Pancreas (tissue), 10 donors: ENCODE measurements at places on chromosomes 5 and 9. TPM values are rescaled to one million over a fixed set of nuclear protein-coding genes. Genes with fewer than 3 reads are reported as not detected.

DNA sequence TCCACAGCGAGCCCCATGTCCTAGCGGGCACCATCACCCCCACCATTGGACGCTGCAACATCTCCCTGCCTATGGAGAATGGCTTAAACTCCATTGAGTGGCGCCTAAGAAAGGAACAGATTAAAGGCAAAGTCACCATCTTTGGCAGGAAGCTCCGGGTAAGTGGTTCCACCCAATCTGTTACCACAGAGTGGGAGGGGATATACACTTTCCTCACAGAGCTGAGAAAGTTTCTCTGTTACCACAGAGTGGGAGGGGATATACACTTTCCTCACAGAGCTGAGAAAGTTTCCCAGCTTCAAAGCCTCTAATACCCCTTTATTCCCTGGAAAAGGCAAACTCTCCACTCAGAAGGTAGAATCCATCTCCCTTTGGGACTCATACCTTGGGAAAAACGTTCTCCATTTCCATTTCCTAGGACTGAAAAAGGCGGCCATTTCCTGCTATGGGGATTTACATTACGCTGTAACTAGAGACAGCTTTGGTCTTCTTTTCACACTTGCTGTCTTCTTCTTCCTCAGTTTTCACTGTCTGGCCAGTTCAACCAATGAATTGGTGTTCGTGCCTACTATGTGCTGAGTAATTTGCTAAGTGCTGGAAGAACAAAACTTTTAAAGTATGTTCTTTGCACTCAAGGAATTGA is 63.4 kb upstream of the WWC1 start:
- no peaks in the 10 kb centered on the region for H3K4me1 ChIP-seq
- no peak overlapping the region for H3K27ac ChIP-seq
- no peak overlapping the region for H3K4me3 ChIP-seq
- H3K27me3 ChIP-seq = no peaks in the 10 kb centered on the region
- DNase-seq = no peak
- H3K36me3 ChIP-seq = no peaks in the 10 kb centered on the region

GRCh38 chr5:177603631-177604030 is 3.7 kb downstream of the B4GALT7 start:
- DNase-seq = no peak
- H3K4me1 ChIP-seq = peaks cover 15% of the 10 kb centered on the region
- H3K4me3 ChIP-seq = no peak overlapping the region
- H3K27ac ChIP-seq = no peak overlapping the region

DNA sequence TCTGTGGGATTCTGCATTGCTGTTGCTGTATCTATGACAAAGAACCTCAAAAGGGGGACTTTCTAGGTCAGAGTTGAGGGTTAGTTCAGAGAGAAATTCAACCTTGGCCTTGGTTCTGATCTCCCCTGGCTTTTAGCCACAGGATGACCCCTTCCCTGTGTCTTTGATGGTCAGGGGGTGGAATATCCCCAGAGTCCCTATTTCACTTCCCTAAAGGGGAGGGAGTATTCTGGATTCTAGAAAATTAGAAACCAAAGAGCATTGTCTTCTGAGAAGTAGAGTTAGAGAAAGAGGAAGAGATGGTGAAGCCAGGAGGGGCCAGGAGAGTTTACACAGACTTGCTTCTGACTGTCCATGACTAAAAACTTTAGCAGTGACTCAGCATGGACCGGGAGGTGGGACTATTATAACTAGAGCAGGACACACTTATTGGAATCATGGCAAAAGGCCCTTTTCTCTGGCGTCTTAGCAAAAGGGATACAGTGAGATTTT is 56.2 kb upstream of the LPAR1 start:
- no peak for DNase-seq
- H3K27ac ChIP-seq = no peak overlapping the region
- H3K4me1 ChIP-seq = no peaks in the 10 kb centered on the region
- H3K27me3 ChIP-seq = no peaks in the 10 kb centered on the region

GRCh38 chr5:95670568-95670967 is 12.2 kb downstream of the SPATA9 start:
- H3K36me3 ChIP-seq = no peaks in the 10 kb centered on the region
- no peak overlapping the region for H3K27ac ChIP-seq
- DNase-seq = no peak
- no peak overlapping the region for H3K4me3 ChIP-seq

DNA sequence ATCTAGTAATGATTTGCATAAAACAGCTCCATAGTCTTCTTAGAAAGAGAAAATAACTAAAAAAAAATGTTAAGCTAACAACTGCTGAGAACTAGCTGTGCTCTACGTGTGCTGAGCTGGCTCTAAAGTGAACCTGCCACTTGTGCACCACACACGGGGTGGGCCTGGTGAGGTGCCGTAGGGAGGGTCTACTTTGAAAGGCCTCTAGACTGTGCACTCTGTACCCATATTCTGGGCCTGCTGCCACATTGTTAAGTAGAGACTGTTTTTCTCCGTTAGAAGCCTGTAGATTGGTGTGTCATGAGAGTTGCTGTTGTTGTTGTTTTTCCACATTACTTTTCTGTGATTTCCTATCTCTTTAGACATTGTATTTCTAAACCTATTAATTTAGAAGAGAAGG is 93.9 kb downstream of the CD180 start:
- no peaks in the 10 kb centered on the region for H3K36me3 ChIP-seq
- H3K4me3 ChIP-seq = no peak overlapping the region
- no peaks in the 10 kb centered on the region for H3K27me3 ChIP-seq

- no peak for DNase-seq
- H3K36me3 ChIP-seq = no peaks in the 10 kb centered on the region
- H3K27ac ChIP-seq = no peak overlapping the region
- H3K4me1 ChIP-seq = no peaks in the 10 kb centered on the region
Measured at GRCh38 chr5:71882826-71883741, 164.0 kb downstream of the CARTPT start.

The CDKN2B gene
- total RNA-seq = 0.59 TPM

The PHF24 gene
- total RNA-seq = 0.06 TPM
